ENCODE measurements at places on chromosomes 7 and 10.

DNA sequence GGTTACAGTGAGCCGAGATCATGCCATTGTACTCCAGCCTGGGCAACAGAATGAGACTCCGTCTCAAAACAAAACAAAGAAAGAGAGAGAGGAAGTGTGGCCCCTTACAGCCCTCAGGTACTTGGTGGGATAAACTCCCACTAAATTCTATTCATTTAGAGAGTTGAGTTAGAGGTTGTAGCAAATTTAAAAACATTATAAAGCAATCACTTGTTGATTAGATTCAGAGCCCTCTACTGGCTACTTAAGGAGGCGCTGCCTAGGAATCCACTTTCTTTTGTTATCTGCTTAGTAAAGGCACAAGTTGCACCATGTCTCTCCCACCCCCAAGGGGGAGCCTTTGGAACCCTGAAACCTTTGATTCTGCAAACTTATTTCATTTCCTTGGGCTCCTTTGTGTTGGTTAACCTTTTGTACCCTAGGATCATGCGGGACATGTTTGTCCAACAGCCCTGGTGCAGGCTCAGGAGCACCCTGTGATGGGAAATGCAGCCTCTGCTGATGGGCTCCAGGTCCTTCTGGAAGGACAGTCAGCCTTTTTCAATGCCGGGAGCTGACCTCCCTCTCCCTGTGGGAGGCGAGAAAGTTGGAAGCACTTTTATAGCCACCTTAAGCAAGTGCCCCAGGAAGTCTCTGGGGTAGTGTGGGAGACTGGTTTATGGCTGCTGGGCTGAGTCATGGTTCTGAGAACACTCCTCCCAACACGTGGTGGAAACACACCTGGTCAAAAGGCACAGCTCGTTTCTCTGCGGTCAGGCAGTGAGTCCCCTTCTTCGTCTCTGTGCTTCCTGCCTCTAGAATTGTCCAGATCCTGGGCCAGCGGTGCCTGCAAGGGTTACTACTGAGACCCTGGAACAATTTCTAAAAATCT, 2.3 kb downstream of the HKDC1 start:
- peaks cover 6% of the 10 kb centered on the region for H3K27me3 ChIP-seq
- H3K36me3 ChIP-seq: no peaks in the 10 kb centered on the region
- DNase-seq: no peak
- H3K4me3 ChIP-seq: no peak overlapping the region
- H3K4me1 ChIP-seq: peaks cover 13% of the 10 kb centered on the region
- no peak overlapping the region for H3K27ac ChIP-seq

GRCh38 chr10:132181691-132182425, 4.9 kb upstream of the DPYSL4 start:
- H3K27me3 ChIP-seq: peaks cover 18% of the 10 kb centered on the region
- H3K4me3 ChIP-seq: no peak overlapping the region
- no peak overlapping the region for H3K27ac ChIP-seq
- DNase-seq: peak; percentile 11

GRCh38 chr7:64574540-64575099, 11.7 kb upstream of the ZNF680 start:
- H3K4me1 ChIP-seq: no peaks in the 10 kb centered on the region
- H3K27ac ChIP-seq: no peak overlapping the region
- no peak for DNase-seq
- no peaks in the 10 kb centered on the region for H3K27me3 ChIP-seq
- peaks cover 2% of the 10 kb centered on the region for H3K36me3 ChIP-seq

DNA sequence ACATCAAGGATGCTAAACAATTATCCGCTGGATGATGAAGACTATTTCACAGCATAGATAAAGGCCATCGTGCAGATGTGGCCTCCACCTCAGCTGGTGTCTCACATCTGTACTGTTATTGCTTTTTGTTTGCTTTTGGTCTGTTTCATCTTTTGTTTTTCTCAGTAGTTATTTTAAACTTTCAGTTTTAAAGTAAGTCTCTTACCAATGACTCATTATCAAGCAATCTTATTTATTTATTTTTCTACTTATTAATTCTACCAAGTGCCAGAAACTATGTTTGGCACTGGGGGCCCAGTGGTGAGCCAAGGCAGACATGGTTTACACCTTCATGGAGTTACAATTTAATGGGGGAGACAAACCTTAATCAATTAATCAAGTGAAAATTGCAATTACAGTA, 250.9 kb upstream of the TMEM72 start:
- H3K4me1 ChIP-seq: peaks cover under 1% of the 10 kb centered on the region
- H3K4me3 ChIP-seq: no peak overlapping the region
- H3K27me3 ChIP-seq: peaks cover 3% of the 10 kb centered on the region
- no peak overlapping the region for H3K27ac ChIP-seq
- no peaks in the 10 kb centered on the region for H3K36me3 ChIP-seq

GRCh38 chr10:48547981-48548380, 56.9 kb downstream of the ARHGAP22 start:
- H3K36me3 ChIP-seq: no peaks in the 10 kb centered on the region
- H3K4me1 ChIP-seq: peaks cover 28% of the 10 kb centered on the region
- H3K27me3 ChIP-seq: peaks cover 5% of the 10 kb centered on the region
- DNase-seq: no peak
- no peak overlapping the region for H3K4me3 ChIP-seq

- H3K27me3 ChIP-seq: no peaks in the 10 kb centered on the region
- no peak overlapping the region for H3K4me3 ChIP-seq
- DNase-seq: no peak
- H3K4me1 ChIP-seq: peaks cover 1% of the 10 kb centered on the region
- H3K36me3 ChIP-seq: peaks cover 19% of the 10 kb centered on the region
- no peak overlapping the region for H3K27ac ChIP-seq
Measured at GRCh38 chr7:117249696-117250095, 73.2 kb downstream of the WNT2 start.

All from glutamatergic neuron (in vitro differentiated cells).